ENCODE measurements at places on chromosomes 2 and 18.

DNA sequence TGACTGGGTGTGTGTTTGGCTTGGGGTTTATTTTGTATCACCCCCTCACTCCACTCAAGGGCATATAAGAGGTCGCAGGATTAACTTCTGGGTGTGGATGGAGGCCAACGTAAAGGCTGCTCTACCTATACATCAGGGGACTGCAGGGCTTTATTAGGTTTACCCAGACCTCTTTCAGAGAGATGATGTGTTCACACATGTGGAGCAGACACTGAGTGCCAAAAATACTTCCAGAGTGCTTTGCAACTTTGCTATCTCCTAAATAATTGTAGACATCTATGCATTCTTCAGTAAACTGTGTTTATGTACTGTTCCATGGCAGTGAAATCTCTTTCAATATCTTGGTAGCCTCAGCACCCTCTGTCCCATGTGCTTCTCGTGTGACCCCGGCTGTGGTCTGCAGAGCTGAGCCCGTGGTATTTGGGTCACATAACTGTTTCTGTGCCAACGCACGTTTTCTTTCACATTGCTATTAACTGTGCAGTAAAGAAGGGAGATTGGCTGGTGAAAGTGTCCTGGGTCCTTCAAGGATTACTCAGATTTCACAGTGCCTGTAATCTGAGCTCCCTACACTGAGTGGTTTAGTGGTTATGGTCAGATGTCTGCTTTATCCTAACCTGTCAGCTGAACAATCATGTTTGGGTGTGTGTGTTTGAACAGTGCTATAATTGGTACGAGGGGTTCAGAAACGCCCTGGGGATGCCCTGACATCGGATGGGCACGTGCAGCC is 208.1 kb downstream of the VAPA start:
- DNase-seq, result peak; percentile 85

DNA sequence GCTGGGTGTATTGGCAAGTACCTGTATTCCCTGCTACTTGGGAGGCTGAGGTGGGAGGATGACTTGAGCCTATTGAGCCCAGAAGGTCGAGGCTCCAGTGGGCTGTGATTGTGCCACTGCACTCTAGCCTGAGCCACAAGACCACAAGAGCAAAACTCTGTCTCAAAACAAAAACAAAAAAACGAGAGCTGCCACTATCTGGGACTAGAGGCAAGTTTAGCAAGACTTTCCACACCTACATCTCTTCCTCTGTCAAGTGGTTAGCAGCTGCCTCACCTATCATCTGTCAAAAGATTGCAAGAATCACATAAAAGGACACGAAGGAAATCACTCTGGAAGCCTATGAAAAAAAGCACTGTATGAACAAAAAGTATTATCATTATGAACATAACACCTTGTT is 55.2 kb upstream of the RIOK3 start:
- no peak for DNase-seq

GRCh38 chr2:176152350-176153181 is 1.2 kb downstream of the HOXD4 start:
- no peak for DNase-seq

DNA sequence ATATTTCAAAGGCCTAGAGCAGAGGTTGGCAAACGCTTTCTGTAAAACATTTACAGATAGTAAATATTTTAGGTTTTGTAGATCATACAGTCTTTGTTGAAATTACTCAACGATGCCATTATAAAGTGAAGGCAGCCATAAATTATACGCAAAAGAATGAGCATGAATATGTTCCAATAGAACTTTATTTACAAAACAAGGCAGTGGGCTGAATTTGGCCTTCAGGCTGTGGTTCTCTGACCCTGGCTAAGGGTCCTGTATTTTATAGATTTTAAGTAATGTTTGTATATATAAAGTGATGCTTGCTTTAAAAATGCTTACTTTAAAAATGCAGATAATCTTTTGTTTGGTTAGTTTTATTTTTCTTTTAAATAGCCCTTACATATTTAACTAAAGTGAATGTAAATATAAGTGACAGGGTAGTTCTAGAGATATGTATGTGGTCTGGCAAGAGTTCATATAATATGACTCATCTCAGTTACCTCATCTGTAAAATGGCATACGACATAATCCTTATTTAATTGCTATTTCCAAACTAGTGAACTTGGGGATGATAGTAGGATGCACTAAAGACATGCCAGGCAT is 51.7 kb upstream of the ATP5MC3 start:
- DNase-seq, result no peak

GRCh38 chr2:209208211-209208610 is 215.6 kb upstream of the MAP2 start:
- no peak for DNase-seq

GRCh38 chr2:100405403-100406119 is 11.9 kb downstream of the CHST10 start:
- DNase-seq, result no peak

DNA sequence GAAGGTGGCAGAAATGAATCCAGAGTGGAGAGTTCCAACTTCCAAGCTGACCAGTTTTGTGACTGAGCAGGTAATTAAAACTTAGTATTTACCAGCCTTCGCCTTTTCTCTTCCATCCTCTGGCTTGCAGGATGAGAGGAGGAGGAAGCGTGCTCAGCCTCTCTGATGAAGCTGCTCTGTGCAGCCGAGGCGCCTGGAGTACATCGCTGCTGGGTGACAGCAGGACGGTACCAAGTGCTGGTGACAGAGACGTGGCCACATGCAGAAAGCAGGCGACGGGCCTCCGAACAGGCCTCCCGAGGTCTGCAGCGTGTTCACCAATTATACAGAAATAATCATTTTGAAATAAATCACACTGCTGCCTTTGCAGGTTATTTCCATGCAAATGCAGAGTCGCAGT is 95.0 kb downstream of the MBP start:
- no peak for DNase-seq

GRCh38 chr18:49052891-49053644 is 102.3 kb upstream of the SMAD7 start:
- DNase-seq, result no peak

DNA sequence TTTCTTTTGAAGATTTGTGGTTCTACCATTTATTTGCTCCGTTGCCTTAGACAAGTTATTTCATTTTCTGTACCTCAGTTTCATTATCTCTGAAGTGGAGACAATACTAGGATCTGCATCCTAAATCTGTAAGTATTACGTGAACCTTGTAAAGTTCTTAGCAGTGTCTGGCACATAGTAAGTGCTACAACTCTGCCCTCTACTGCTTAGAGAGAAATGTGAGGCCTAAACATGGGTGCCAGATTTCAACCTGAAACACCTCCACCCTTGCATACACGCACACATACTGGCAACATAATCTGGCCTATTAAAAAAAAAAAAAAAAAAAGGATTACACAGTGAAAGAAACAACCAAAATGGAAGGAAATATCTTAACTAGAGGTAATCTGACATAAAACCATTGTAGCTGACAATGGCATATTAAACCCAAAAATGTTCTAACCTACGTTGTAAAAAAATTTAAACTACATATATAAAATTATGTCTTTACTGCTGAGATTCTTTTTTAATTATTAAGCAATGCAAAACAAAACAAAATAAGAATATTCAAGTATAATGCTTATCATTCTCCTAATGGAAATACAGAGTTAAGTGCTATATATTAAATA is 132.6 kb downstream of the MAP2 start:
- DNase-seq, result peak; percentile 41

GRCh38 chr2:112627060-112628040 is 18.4 kb upstream of the SLC20A1 start:
- no peak for DNase-seq

DNA sequence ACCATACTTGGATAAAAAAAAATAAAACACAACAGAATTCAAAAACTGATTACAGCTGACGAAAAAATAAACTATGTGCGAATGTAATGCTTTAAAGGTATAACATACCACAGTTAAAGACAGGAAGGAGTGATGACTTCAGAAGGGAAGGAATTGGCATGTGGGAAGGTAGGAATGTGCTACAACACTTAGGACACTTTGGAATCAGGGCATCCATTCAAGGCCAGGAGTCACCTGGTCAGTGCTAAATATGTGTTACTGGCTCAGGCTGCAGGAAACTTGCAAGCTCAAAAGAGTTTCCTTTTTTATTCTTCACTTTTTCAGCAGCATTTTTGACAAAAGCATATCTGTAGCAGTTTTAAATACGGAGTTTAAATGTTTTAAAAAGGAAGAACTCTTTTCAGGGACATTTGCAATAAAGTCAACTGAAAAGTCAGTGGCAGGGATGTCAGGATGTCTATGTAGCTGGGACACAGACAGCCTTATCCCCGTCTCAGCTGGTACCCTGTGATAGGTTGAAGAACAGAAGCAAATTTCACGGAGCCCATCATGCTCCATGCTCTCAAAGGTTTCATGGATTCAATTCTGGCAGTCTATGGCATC is 138.0 kb upstream of the KLHL14 start:
- no peak for DNase-seq

GRCh38 chr18:13199169-13199568 is 19.4 kb upstream of the LDLRAD4 start:
- DNase-seq, result no peak

- no peak for DNase-seq
Measured at GRCh38 chr2:139378373-139378772, 598.2 kb upstream of the NXPH2 start.

- no peak for DNase-seq
Measured at GRCh38 chr2:177432703-177433102, 40.1 kb downstream of the AGPS start.

DNA sequence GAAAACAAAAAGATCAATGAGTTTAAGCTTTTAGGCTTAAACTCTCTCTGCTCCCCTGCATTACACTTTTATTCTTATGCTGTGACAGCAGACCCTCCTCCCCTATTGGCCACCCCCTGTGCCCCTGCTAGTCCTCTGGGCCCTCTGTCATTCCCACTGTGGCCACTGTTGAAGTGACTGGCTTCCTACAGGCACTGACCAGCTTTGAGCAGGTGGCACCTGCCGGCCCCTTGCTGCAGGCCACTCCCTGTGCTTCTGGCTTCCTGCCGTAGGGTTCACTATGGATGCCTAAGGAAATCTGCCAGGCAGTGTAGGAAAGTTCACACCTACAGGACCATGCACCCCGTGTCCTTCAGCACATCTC is 156.5 kb upstream of the L3MBTL4 start:
- DNase-seq, result no peak

DNA sequence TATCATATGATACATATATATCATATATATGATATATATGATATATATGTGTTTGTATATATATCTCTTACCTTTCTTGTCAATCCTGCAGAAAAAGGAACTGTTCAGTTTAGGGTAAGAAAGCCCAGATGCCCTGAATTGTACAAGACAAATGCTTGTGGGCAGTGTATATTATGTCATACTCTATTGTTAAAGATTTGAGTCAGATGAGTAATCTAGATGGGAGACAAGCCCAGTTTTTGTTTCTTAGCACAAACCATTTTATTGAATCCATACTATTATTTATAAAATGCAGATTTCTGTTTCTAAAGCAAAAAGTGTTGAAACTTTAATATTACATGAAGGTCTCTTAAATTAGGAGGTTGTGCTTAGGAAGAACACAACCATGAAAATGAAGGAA is 90.6 kb downstream of the VRK2 start:
- DNase-seq, result no peak

DNA sequence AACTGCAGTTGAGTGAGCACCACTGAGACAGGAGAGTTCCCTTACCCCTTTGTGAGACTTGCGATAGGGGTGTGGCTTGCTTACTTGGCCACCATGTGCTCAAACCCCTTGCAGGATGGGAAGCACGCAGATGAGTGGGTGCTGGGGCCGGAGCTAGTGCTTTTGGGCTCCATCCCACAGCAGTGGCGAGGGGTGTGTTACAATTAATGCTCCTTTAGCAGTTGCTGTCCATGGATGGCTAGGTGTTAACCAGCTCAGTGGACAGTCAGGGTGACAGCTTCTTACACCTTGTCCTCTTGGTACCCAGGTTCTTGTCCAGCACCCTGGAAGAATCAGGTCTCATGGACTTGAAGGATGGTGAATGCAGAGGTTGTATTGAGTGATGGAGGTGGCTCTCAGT is 103.9 kb downstream of the SH3RF3 start:
- DNase-seq, result no peak

DNA sequence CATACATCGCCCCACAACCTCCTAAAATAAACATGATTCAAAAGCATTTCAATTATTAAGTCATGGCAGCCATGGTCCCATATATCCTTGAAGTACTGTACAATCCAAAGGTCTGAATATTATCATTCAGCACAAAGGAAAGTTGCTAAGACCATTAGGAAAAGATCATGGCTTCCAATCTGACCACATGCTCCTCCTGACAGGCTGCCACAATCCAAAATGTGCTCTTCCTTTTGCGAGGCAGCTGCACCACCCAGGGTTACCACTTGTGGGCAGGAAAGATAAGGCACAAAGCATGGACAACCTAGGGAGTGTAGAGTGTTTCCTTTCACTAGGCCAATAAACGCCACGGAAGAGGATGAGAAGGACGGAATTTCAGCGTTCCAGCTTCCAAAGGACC is 5.4 kb downstream of the BOLA3 start:
- DNase-seq, result no peak

DNA sequence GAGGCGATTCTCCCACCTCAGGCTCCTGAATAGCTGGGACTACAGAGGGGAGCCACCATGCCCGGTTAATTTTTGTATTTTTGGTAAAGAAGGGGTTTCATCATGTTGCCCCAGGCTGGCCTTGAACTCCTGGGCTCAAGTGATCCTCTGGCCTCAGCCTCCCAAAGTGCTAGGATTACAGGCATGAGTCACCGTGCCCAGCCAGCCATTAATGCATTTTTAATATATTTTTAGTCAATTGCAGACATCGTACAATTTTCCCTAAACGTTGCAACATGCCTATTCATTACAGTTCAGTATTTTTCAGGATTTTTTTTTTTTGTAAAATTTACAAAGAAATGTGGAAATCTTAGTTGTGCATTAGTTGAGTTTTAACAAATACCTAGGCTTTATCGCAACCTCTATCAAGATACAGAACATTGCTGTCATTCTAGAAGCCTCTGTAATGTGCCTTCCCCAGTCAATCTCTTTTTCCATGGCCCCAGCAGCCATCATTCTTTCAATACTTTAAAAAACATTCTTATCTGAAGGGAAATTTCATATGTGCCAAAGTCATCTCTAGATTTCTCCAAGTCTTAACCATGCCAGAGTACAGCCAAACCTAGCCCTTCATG is 14.7 kb downstream of the NABP1 start:
- no peak for DNase-seq

- DNase-seq, result no peak
Measured at GRCh38 chr2:238719641-238720040, 128.2 kb upstream of the TWIST2 start.

DNA sequence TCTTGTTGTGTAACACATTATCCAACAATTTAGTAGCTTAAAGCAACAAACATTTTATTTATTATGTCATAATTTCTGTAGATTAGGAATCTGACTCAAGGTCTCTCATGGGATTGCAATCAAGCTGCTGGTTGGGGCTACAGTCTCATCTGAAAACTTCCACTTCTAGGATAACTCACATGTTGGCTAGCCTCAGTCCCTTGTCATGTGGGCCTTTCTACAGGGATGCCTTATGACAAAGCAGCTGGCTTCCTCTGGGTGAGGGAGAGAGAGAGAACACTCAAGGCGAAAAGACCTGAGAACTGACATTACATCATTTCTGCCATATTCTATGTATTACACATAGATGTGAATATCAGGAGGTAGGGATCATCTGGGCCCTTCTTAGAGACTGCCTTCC is 317.9 kb upstream of the VRK2 start:
- no peak for DNase-seq

Measured in NCI-H1436 treated with DMSO at 0.1 percent for 48 hours (cell line).